ENCODE measurements at places on chromosomes 6 and 20.

GRCh38 chr6:160831739-160832138 is 129.7 kb downstream of the PLG start:
- no peak overlapping the region for H3K4me3 ChIP-seq
- H3K27ac ChIP-seq, result no peak overlapping the region
- H3K36me3 ChIP-seq, result no peaks in the 10 kb centered on the region
- H3K27me3 ChIP-seq, result no peaks in the 10 kb centered on the region
- DNase-seq, result no peak
- H3K4me1 ChIP-seq, result no peaks in the 10 kb centered on the region

GRCh38 chr20:62980970-62981369 is 25.8 kb downstream of the BHLHE23 start:
- H3K27me3 ChIP-seq, result no peaks in the 10 kb centered on the region
- H3K27ac ChIP-seq, result no peak overlapping the region
- DNase-seq, result no peak
- no peak overlapping the region for H3K4me3 ChIP-seq
- H3K4me1 ChIP-seq, result no peaks in the 10 kb centered on the region

DNA sequence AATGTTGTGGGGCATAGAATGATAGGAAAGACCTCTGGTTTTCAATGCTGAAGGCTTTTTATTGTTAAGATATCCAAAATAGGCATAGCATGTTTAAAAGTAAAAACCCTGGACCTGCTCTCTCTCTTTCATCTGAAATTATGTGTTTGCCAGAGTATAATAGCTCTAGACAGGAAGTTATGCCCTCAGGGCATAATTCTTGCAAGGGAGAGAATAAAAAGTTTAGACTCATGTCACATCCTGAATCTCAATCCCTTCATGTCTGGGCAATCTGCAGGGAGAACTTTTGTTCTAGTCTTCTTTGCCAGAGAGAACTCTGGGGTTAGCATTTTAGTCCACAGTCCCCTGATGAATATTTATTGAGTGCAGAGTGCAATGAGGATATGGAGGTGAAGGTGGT is 297.3 kb upstream of the FLRT3 start:
- no peak overlapping the region for H3K27ac ChIP-seq
- H3K4me1 ChIP-seq, result no peaks in the 10 kb centered on the region
- no peak for DNase-seq

GRCh38 chr20:62059920-62060630 is 5.6 kb downstream of the TAF4 start:
- no peak overlapping the region for H3K27ac ChIP-seq
- no peak for DNase-seq
- H3K4me3 ChIP-seq, result no peak overlapping the region
- no peaks in the 10 kb centered on the region for H3K36me3 ChIP-seq
- peaks cover 44% of the 10 kb centered on the region for H3K4me1 ChIP-seq

DNA sequence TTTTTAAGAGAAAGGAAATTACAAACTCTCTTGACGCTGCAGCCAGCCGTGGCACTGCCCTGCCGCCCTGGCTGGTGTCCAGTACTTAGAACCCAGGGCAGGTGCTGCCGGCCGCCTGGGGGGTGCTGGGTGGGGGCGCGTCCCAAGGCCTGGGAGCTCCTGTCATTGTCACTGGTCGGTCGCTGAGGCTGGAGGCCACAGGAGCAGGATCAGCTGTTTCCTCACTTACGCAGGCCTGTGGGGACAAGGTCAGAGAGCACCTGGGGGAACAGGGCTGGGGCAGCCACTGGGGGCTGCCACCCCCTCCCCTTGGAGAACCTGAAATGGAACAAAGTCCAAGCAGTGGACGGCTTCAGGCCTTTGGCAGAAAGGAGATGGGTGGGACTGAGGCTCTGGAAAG is 5.6 kb downstream of the BIRC7 start:
- no peaks in the 10 kb centered on the region for H3K27me3 ChIP-seq
- H3K36me3 ChIP-seq, result no peaks in the 10 kb centered on the region
- no peak overlapping the region for H3K4me3 ChIP-seq
- H3K27ac ChIP-seq, result no peak overlapping the region

DNA sequence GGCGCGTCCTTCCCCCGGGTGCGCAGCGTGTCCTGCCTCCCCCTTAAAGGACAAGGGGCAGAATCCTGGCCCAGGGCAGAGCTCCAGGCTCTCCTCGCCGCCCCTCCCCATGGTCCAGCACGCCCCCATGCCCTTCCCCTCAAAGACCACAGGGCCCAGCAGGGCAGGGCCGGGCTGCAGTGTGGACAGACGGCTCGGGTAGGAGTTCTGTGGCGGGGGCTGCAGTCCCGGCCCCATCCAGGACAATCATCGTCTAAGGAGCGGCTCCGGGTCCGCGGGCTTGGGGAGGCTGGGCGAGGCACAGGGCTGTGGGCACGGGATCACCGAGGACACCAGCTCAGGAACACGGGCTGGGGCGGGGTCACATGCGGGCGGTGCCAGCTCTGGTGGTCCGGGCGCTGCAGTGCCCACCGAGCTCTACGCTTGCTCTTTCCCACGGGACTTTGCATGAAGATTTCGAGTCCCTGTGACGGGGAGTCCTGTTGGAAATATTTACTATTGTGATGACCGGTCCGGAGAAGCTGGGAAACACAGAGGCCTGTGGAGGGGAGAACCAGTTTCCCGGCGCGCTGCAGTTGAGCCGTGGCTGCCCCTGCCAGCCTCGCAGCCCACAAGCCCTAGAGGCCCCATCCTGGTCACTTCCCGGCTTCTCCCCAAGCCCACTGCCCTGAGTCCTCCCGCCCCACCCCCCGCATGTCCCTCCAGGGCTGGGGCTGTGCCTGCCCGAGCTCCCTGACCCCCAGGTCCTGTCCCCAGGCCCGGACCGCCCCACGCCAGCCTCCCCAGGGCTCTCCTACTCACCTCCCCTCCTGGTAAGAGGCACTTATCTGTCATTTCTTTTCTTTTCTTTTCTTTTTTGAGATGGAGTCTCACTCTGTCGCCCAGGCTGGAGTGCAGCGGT is 20.6 kb downstream of the SLC17A9 start:
- H3K4me3 ChIP-seq, result peak overlapping the region; percentile 18
- H3K36me3 ChIP-seq, result no peaks in the 10 kb centered on the region

DNA sequence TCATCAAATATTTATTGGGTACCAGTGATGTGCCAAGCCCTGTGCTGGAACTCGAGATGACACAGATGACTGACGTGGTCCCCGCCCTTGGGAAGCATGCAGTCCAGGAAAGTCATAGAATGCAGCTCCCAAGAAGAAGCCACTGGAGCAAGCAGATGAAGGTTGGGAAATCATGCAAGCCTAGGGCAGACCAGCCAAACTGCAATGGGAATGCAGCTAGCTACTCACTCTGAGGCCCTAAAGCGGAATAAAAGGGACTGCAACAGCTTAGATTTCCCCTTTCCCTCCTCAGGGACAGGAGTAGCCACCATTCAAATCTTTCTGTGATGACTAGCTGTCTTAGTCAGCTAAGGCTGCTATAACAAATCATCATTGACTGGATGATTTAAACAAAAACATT is 152.2 kb downstream of the MAFB start:
- H3K4me1 ChIP-seq, result no peaks in the 10 kb centered on the region
- DNase-seq, result no peak
- no peaks in the 10 kb centered on the region for H3K36me3 ChIP-seq
- H3K27ac ChIP-seq, result no peak overlapping the region
- H3K27me3 ChIP-seq, result no peaks in the 10 kb centered on the region

DNA sequence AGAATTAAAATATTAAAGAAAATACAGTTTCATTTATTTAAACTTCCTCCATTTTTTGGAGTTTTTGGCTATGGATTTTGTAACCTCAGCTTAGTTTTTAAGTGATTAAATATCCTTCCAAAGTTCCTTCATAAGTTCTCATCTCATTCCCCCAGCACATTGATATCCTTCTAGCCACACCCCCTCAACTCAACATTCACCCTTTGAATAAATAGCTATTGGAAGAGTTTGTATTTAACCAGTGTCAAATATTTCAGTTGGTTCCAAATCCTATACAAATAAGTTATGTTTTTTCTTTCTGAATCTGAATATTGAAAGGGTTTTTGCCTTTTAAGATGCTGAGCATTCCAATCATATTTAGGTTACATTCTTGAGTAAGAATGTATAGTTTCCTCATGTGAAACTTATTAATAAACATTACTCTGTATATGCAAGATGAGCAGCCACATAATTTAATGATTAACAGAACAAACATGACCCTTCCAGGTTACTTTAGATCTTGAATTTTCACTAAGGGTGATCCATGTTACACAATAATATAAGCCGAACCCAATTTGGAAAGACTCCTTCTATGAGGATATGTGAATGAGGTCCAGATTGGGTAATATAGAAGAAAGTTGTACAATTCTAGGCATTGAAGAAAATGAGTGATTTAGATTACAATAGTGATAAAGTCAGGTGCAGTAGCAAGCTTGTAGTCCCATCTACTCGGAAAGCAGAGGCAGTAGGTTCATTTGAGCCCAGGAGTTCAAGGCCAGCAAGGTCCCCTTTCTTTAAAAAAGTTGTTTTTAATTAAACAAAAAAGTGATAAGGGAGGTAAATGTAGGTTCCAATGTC is 13.6 kb downstream of the GLYATL3 start:
- no peaks in the 10 kb centered on the region for H3K36me3 ChIP-seq
- H3K4me3 ChIP-seq, result no peak overlapping the region
- no peaks in the 10 kb centered on the region for H3K4me1 ChIP-seq
- H3K27ac ChIP-seq, result no peak overlapping the region

DNA sequence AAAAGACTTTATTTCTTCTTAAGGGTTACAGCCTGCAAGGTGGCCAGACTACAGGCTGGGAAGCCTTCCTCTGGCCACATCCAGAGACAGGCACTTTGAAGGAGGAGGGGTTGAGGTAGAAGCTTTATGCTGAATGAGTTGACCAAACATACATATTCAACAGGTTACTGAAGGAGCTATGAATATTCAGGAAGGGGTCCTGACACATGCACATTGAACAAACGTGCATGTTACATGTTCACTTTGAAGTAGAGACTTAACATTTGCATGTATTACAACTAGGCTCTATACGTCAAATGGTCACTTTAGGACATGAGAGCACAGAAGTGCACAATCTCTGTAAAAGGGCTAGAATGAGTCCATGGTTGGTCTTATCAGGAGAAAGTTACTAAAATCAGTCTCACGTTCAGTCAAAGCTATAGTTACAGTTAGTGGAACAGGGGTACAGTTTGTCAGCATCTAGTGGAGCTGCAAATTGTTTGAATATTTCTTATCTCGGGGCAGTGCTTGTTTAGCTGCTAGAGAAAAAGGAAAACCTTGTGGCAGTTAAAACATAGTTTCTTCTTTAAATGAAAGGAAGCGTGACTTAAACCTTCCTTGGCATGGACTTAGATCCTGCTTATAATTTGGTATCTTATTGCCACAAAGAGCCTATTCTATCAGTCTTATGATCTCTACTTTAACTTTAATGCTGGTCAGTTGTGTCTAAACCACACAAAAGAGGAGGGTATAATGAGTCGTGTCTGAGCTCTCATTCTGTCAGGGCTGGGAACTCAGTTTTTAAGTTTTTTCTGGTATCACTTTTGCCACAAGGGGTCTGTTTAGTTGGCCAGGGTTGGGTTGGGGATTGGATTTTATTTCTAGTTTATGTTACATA is 4.6 kb upstream of the ZSCAN9 start:
- no peaks in the 10 kb centered on the region for H3K27me3 ChIP-seq
- no peak overlapping the region for H3K4me3 ChIP-seq
- no peak for DNase-seq
- H3K4me1 ChIP-seq, result peaks cover 22% of the 10 kb centered on the region

DNA sequence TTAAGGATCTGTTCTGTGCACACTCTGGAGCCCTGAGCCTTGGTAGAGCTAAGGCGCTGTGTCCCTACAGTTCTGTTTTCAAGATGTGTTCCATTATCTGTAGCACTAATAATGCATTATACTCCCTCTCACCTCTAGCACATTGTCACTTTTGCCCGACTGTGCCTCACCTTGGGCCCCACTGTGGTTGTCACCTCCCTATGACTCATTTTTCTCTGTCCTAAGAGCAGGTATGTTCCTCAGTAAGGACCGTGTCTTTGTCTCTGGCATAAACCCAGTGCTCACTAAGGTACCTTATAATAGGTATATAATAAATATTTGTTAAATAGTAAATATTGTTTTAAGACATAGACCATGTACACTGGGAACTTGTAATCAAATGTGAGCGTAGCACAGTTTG is 942.5 kb upstream of the CITED2 start:
- H3K4me1 ChIP-seq, result peaks cover 6% of the 10 kb centered on the region
- H3K27ac ChIP-seq, result no peak overlapping the region
- DNase-seq, result no peak
- no peaks in the 10 kb centered on the region for H3K27me3 ChIP-seq
- no peak overlapping the region for H3K4me3 ChIP-seq

DNA sequence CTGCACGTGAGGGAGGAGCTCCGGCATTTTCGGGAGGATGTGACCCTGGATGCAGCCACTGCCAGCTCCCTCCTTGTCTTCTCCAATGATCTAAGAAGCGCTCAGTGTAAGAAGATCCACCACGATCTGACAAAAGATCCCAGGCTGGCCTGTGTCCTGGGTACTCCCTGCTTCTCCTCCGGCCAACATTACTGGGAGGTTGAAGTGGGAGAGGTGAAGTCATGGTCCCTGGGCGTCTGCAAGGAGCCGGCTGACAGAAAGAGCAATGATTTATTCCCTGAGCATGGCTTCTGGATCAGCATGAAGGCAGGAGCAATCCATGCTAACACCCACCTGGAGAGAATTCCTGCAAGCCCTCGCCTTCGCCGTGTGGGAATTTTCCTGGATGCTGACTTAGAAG is 2.8 kb downstream of the RFPL4B start:
- no peak for DNase-seq
- H3K4me1 ChIP-seq, result no peaks in the 10 kb centered on the region
- H3K27ac ChIP-seq, result no peak overlapping the region
- H3K36me3 ChIP-seq, result no peaks in the 10 kb centered on the region
- H3K27me3 ChIP-seq, result no peaks in the 10 kb centered on the region

DNA sequence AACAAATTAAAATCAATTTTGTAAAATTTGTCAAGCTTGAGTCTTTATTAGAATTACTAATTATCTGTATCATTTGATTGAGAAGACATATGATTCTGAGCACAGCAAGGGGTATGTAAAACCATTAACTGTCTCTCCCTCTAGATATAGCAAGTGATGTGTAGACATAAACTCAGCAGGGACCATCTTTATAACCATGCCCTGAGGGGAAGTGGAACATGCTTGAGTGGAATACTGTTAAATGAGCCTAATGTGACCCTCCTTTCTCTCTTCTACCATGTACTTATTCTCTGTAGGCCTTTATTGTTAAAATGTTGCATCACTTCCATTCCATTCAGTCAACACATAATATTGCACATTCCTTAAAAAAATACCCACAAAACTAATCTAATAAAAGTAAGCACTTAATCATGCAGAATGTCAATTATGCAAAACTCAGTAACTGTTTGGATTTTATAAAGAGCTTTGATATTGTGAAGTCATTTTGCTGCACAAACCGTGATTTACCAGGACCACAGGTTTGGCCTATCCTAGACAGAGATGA is 896.6 kb upstream of the MANEA start:
- H3K27ac ChIP-seq, result no peak overlapping the region
- H3K27me3 ChIP-seq, result no peaks in the 10 kb centered on the region
- H3K4me1 ChIP-seq, result no peaks in the 10 kb centered on the region

DNA sequence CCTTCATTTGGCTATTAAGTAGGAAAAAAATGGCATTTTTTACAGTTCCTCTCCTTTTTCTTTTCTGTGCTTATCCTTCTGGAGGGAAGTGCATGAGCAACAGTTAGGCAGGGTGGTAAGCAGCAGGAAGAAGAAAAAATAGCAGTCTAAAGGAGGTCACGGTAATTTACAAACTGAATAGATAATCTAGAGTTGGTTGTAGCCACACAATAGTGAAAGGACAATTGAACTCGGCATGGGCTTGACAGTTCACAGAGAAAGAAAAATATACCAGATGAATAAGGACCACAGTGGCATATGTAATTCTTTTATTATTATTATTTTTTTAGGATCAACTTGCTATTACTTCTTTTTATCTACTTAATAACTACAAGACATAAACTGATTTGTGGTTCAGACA is 358.6 kb downstream of the BTBD9 start:
- no peaks in the 10 kb centered on the region for H3K27me3 ChIP-seq
- H3K4me3 ChIP-seq, result no peak overlapping the region
- no peak for DNase-seq
- H3K36me3 ChIP-seq, result no peaks in the 10 kb centered on the region
- no peak overlapping the region for H3K27ac ChIP-seq

Data from vagina (tissue), 2 donors.